ENCODE measurements at places on chromosomes 12 and 14.
A peak's percentile ranks its signal among the peaks of the same experiment; 100 is the strongest.

GRCh38 chr14:101473795-101474562, 87.3 kb upstream of the DIO3 start:
- no peak for DNase-seq

GRCh38 chr12:113069149-113069548, 12.6 kb downstream of the DTX1 start:
- no peak for DNase-seq

DNA sequence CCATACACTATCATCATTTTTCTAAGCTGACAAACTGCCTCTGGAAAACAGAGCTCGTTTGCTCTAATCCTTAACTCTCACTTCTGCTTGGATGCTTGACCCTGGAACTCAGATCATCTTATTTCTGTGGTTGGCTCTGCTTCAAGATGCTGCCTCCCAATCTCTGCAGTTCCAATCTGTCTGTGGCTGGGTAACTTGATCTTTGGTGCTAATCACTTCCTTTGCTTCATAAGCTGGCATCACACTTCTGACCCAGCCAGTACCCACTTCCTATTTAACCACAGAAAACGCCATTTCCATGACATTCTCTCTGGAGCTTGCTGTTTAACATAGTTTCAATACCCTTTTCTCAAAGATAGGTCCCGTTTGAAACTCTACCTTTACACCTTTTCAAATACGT, 254.2 kb downstream of the ACSS3 start:
- no peak for DNase-seq

DNA sequence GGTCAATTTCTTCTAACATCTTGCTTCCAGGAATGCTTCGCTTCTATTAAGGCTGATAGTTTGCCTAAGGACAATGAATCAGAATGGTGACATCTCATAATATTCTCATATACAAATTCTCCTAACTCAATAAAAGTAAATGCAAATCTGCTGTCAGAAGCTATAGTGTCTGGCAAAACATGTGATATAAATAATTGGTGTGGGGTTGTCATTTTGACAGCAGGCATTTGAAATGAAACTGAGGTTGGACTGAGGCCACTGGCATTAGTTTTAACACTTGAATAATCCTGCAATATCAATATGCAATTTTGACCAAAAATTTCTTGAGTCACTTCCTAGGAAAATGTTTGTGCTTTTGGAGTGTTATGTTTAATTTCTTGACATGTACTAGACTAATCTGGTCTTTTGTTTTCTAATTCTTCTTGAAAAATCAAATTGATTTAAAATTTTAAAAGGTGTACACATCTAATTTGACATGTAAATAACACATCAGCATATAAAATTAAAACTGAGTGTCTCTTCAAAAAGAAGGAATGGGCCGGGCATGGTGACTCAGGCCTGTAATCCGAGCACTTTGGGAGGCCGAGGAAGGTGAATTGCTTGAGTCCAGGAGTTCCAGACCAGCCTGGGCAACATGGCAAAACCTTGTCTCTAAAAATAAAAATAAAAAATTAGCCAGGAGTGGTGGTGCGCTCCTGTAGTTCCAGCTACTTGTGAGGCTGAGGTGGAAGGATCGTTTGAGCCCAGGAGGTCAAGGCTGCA, 92.3 kb upstream of the BTG1 start:
- DNase-seq, result no peak

DNA sequence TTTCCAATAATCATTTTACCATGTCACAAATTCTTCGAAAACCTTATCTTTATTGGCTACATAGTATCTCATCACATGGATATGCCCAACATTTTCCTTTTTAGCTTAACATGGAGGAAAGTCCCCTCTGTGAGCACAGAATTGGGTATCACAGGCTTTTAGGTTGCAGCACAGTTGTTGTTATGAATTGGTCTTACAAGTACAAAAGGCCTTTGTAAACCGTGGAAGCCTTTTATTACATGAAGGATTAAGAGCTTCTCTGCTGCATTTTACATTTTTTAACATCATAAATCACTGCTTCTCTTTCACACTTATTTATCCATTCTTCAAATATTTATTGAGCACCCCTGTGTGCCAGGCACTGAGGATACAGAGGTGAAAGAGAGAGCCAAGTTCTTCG, 26.2 kb downstream of the UBE3B start:
- DNase-seq, result no peak

GRCh38 chr14:103428723-103429556, 43.7 kb downstream of the MARK3 start:
- DNase-seq, result no peak

DNA sequence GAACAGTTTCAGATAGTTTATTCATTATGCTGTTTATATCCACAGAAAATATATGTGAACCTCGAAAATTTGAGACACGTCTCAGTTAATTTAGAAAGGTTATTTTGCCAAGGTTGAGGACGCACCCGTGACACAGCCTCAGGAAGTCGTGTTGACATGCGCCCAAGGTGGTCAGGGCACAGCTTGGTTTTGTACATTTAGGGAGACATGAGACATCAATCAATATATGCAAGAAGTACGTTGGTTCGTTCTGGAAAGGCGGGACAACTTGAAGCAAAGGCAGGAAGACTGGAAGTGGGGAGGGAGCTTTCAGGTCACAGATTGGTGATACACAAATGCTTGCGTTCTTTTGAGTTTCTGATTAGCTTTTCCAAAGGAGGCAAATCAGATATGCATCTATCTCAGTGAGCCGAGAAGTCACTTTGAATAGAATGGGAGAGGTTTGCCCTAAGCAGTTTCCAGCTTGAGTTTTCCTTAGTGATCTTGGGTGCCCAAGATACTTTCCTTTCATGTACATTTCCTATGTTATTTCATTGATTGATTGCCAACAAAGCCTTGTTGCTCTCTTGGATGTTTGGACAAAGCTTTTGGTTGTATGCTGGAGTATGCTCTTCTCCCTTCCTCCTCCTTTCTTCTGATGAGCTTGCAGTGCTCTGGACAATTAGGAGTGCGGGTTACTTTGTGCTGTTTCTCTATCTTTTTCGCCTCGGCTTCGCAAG, 3.2 kb downstream of the SNAPC1 start:
- no peak for DNase-seq

DNA sequence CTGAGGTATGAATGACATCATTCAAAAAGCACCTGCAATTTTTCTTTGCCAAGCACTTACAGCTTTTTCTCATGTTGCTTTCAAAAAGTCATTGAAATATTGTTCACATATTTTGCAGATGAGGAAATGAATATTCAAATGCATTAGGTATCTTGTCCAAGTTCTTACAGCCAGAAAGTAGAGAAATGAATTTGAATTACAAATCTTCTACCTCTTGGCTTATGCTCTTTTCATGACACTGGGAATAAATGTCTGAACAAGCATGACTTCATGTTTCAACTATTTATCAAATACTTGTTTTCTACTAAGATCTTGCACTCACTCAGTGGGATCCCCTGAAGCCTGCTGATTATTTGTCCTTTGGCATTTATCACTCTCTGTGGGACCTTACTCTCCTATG, 267.2 kb upstream of the BTG1 start:
- no peak for DNase-seq

DNA sequence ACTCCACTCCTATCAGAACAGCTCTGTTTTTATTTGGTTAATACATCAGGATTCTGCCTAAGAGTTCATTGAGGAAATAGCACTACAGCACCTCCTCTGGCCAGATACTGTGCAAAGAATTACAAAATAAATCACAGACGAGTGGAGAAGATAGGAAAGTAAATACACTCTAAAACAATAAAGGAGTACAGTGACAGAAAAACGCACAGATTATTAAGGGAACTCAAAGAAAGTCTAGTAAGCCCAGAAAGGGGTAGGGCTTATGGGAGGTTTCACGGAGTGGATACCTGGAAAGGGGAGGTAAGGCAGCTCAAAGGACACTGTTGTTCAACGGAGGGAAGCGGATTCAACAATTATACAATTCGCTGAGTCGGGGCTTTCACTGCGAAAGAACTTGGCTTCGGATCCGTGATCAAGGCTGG, 5.5 kb downstream of the OR10AD1 start:
- peak; percentile 3 for DNase-seq

GRCh38 chr12:112598626-112599025, 179.9 kb downstream of the PTPN11 start:
- no peak for DNase-seq

DNA sequence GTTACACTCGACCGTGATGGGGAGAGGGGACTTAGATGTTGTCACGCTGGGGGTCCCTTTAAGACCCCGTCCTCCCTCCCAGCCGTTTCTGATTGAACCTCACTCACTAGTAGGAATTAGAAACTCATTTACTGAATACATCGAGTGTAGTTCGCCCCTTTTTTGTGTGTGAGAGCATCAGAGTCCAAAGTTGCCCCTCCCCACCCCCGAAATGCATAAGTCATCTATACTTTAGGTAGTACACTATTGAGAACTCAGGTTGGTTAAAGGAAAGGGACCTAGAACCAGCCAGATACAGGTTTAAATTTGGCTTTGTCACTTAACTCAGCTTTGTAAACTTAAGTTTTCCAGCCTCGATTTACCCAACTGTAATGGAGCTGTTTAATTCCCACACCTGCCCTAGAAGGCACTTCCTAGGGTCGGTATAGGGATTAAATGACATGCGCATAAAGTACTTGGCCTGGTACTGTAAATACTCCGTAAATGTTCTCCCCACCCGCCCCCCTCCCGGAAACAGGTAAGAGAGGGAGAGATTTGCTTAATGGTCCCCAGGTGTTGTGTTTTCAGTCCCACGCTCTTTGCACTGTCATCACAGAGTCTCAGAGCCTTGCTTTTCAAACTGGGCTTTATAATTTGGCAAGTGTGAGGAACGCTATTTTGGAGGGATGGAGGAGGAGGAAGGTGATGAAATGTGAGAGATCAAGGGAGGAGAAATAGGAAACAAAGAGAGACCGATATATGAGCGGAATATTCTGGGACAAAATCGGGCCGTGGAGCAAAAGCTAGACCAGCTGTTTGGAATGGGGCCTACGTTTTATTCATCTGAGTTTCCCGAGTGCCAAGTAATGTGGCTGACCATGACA, 897 bp downstream of the SUDS3 start:
- no peak for DNase-seq

DNA sequence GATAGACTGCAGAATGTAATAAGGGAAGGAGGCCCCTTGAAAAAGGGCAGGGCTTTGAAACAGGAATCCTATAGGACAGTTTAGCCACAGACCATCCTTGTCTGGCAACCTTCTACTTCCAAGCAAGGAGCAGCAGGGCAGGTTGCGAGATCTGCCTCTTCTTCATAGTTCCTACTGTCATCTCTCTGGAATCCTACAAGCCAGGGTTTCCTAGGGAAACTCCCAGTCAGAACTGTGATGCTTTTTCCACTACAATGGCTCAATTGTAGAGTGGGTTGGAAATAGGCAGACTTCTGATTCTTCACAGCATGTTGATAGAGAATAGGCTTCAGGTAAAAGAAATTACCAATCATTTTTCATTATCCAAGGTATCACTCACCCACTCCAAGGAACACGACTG, 186.3 kb downstream of the DACT1 start:
- DNase-seq, result no peak

DNA sequence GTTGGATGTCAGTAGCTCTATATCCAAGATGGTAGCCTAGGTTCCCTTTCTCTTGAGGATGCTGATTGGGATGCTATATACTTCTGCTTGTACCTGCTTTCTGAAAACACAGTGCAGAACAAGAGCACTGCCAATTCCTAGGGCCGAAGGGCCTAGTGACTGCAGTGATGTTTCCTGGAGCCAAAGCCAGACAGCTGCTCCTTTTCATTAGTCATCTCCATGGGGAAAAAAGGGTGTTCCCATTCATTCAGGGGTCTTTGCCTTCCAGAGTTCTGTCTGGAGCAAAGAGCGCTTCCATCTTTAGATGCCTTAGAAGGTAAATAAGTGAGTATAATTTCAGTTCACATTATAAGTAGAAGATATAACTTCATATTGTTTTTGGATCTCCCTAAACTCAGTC, 85.5 kb downstream of the PTPRB start:
- DNase-seq, result no peak

- no peak for DNase-seq
Observed at GRCh38 chr12:27552886-27553560, 29.0 kb downstream of the PPFIBP1 start.

DNA sequence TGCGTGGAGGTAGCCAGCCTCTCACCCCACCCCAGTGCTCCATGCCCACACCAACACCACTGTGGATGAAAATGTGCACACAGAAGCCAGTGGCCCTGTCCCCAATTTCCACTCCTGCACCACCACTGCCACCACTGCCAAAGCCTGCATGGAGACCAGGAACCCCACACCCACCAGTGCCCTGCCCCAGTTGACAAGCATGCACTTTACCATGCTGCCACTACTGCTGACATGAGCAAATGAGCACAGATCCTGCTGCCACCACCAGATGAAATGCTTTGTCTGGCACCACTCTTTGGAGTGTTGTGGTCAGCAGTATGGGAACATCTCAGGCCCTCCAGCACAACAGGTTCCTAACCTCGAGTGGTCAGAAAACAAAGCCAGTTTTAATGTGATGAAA, 104.1 kb downstream of the ATXN7L3B start:
- DNase-seq, result no peak

- DNase-seq, result no peak
Observed at GRCh38 chr12:45168976-45169375, 46.9 kb upstream of the ANO6 start.

DNA sequence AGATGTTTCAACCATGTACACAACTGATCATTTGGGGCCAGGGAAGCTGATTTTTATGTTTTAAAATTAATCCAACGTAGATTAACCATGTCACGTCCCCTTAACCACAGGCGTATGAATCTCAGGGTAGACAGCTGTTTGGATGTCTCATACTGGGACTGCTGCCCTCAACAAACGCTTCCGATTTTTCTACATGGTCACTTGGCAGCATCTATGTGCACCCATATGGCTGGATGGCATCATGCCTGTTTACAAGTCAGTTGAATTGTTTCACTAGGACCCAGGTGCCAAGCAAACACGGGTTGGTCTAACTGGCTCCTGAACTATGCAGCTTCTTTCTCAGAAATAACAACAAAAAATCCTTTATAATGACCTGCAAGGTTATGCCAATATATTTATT, 393.8 kb downstream of the NPAS3 start:
- no peak for DNase-seq

DNA sequence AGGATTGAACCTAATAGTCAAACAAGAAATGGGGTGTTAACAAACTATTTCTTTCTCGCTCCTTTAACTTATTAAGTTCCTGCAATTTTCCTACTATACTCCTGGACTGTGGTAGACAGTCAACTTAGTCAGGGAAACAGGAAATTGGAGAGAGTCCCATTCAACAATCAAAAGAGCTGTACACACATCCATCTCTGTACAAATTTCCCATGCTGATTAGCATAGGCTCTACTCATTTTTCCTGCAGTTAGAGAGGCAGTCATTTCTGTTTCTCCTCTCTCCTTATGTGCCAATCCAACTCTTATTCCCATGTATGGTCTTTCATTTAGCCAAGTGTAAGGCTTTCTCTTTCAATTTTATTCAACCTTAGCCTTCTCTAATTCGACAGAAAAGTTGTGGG, 1168.5 kb upstream of the FLRT2 start:
- no peak for DNase-seq

All from CD4-positive, alpha-beta T cell treated with Interleukin-1 beta for 1 hour (primary cell).